ENCODE measurements at places on chromosomes 7 and 10.

DNA sequence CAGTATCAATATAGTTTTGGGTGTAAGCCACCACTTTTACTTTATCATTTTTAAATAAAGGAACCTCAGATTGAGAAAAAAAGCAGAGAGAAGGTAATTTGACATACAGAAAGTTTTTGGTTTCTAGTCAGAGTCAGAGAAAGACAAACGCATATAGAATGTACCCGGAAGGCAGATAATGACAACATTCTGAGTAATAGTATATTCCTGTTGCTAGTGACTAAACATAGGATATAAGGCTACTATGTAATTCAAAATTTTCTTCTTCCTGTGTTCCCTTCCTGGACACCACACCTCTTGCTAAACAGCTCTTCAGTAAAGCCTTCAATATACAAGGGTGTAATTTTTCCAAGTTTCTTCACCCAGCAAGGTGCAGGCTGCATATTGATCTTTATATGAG lies 597.6 kb downstream of the PCDH15 start:
- DNase-seq, result no peak

DNA sequence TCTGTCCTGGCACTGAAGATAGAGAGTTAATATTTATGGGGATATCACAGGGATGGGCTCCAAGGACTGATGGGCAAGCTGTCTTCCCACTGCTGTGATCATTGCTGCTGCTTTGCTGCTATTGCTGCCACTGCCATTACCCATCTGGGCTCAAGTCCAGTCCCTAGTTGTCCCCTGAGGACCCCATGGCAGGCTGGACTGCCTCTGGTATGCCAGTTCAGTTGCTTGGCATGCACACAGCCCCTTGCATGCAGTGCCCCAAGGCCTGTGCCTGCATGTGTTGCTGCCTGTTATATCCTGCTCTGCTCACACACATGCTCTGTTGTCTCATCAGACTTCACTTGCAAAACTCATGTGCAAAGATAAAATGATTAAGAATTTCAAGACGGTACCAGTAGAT lies 109.5 kb downstream of the ADRA2A start:
- DNase-seq, result no peak

DNA sequence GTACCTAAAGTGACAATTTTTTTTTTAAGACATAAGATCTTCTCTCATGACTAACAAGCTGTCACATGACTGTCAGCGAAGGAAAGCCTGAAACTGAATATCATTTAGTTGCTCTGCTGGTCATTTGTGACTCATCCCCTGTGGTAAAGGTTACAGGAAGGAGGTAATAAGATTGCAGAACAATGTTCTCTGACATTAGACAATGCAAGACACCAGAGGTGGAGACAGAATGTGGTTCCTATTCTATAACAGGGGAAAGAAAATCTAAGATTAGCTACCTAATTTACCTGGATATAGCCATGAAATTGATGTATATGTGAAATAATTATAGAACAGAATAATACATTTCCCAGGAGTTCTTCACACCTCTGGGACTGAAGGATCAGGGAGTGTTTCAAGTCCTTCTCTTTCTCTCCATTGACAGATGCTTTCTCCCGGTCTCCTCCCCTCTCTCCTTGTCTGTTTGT lies 47.7 kb downstream of the LRGUK start:
- no peak for DNase-seq

DNA sequence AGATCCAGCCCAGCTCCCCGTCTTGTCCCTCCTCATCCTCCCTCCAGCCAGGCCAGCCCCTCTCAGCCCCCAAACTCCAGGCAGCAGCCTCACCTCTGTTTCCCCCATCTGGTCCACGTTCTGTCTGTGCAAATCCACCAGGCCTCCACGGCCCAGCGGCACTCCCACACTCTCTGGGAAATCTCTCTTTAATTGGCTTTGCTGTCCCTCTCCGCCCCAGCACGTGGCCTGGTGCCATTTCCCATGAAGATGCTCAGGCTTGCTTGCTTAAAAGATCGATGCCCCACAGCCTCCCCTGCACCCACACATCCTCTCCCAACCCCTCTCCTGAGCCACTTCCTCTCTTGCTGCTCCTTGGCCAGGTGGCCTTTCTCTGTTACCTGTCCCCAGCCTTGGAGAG lies 39.3 kb downstream of the PRF1 start:
- no peak for DNase-seq

DNA sequence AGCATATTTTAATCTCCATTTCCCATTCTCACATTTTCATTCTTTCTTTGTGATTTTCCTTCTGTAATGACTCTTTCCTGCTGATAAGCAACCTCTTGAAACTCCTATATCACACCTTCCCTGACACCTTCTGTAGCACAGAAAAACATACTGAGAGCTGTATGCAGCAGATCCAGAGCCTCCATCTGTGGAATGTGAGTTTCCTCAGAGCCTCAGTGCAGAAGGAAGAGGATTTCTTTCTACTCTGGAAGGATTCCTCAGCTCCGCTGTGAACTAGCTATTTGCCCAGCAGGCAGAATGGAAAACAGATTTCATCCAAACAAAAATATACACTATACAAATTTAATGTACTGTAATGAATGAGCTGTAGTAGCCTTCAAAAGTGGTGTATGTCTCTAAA lies 841.3 kb upstream of the ZWINT start:
- no peak for DNase-seq

DNA sequence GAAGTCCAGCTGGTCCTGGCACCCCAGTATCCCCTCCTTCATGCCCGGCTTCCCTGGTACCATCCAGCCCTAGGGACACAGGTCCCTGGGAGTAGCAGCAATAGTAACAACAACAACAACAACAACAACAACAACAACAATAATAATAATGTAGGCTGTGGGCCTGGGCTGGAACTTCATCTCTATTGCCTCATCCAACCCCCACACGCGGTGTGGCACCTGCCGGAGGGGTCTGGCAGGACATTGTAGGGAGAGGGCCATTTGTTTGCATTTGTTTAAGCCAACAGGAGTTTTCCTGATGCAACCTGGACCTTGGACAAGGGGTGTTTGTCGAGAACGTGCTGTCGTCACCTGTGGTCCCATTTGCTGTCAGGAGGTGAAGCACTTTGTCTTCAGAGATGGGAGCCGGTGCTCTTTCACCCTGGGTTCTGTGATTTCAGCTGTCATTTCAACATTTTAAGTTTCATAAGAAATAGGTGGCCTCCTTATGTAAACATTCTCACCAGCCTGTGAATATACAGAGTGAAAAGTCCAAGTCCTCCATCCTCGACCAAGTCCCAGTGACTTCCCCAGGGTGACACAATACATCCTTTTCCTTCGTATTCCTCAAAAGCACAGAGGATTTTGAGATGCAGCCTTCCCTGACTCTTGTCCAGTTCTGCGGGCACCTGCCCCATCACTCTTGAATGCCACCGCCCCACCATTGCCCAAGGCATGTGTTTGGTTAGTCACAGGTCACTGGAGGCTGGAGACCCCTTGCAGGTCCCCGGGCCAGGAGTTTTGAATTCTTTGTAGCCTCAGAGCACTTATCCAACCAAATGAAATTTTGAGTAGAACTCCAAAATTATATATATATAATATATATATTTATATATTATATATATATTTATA lies 9.2 kb downstream of the LHPP start:
- DNase-seq, result no peak

Measured in cerebellum (tissue), 4 donors.